Right ventricle myocardium inferior (tissue), 1 donor: ENCODE measurements at places on chromosomes 1 and 21. TPM values are rescaled to one million over a fixed set of nuclear protein-coding genes. Genes with fewer than 3 reads are reported as not detected.
A peak's percentile ranks its signal among the peaks of the same experiment; 100 is the strongest.

DNA sequence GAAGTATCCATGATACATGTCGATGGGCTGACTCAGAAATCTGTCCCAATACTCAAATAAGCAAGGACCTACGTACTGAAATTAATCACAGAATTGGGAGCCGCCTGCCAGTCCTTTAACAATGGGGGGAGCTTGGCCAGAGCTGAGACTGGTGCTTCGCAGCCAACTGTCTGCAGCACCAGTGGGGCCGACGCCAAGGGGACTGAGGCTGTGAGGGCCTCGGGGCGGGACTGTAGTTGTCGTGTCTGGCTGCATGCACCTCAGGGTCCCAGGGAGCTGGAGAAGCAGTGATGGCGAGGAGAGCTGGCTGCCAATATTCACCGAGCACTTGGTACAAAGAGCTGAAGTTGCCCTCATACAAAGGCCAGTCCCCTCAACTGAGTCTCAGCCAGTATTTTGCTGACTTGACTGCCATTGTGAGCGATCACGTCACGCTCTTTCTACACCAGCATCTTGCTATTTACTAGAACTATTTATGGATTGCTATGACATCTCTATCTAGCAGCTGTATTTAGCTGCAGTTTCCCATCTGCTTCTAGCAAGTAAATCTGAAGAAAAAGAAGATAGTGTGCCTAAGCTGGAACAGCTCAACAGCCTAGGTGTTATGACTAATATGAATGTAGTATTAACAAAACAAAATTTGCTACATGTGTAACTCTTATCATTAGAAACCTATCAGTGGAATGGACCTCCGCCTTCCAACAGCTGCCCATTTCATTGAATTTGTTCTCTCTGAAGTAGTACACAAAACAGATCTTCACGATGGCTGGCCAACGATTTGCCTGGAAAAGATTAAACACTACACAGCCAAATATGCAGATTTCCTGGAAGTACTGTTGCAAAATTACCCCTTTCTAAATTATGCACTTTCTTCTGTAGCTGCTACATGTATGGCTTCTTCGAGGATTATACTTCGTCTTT is 29.1 kb downstream of the EVI5 start:
- peak; percentile 84 for DNase-seq

GRCh38 chr1:156667610-156667967 is 9.6 kb downstream of the NES start:
- DNase-seq: peak; percentile 67

DNA sequence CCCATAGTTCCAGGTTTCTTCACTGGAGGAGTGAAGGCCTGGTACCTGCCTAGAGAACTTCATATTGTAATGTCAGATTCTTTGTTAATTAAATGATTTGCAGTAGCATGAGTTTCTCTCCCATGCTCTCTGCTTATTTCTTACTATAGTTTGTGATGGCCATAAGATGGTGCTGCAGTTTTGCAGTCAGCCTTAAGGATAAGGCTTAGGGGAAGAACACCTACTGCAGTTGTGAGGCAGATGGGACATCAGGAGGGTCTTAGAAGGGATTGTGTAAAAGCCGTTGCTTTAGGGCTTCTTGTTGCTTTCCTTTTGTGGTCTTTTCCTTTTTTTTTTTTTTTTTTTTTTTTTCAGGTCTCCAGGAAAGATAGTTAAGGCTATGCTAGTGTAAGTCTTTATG is 61.8 kb downstream of the MACF1 start:
- DNase-seq: no peak

DNA sequence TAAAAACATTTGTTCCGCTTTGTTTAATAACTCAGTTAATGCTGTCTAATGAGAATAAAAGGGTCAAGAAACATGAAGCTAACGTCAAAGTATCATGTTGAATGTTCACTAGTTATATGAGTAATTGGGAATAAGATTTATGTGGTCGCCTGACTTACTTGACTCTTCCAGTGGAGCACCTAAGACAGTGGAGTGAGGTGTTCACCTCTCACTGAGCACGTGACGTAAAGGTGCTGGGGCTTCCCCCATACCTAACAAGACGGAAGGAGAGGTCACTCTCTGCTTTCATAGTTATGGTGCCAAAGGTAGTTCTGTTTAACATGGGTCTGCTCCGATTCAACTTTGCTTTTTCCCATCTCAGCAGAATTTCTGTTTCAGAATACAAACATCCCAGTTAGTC is 686 bp downstream of the KMO start:
- no peak for DNase-seq

DNA sequence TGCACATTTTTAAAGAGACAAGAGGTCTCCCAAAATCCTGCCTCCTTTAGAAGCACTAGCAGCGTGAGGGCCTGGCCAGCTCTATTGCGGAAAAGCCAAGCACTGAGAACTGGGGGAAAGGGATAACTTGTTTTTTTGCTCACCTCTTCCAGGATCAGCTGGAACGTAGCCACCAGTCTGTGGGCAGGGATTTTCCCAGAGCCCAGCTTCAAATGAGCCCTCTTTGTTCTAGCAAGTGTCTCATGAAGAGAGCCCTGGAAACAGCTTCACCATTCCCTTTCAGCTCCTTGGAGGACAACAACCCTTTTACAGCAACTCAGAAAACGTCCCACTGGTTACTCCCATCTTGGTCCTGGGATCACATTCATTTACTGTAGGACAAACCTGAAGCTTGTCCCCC is 195.4 kb downstream of the LMX1A start:
- no peak for DNase-seq

- peak; percentile 47 for DNase-seq
Observed at GRCh38 chr1:29471487-29472313, 235.4 kb downstream of the PTPRU start.

- no peak for DNase-seq
Observed at GRCh38 chr1:14849038-14849437, 250.6 kb downstream of the KAZN start.

DNA sequence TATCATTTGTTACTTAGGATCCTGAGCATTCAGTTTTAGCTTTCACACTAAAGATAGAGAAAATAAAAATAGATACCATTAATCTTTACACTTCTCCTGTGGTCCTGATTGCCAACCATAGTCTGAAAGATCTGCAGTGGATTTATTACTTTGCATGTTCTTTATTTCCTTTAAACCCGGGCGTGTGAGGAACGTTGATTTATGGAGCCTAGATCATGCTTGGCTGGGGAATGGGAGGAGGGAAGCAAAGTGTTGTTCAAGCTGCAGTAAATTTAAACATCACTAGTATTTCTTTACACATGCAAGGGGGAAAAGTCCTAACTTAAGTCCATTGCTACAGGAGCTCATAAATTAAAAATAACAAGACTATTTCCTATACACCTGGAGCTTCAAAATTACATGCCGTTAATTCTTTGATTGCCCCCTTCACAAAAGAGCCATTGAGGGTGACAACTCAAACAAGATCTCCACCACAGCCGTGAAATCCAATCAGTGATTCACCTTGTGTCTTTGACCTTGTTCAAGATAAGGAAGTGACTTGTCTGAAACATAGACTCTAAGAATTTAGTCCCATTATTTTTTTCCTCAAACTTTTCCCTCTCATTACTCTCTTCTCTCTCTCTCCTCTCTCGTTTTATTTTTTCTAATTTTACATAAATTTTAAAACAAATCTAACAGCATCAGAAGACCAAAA is 282.7 kb downstream of the KIF26B start:
- DNase-seq: no peak

- DNase-seq: no peak
Observed at GRCh38 chr1:94528299-94528698, 13.3 kb downstream of the F3 start.

DNA sequence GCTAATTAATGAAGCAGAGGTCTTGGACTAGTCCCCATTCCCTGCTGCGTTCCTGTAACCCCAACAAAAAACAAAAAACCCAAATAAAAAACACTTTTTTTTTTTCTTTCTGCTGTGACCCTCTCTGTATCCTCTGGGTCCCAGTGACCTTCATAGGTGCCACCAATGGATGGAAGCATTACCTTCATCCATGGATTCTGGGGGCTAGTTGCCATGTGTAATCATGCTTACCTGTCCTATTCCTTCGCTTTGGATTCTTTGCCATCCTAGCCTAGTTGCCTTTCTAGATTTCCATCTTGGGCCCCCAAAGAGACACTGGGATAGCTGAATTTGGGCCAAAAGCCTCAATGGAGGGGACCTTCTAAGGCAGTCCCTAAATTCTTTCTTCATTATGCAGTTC is 1208.7 kb downstream of the BRINP3 start:
- DNase-seq: no peak

The HSD17B7 gene
- total RNA-seq: 4.2 TPM
